ENCODE measurements at places on chromosomes 16 and 17.
A peak's percentile ranks its signal among the peaks of the same experiment; 100 is the strongest.

GRCh38 chr16:27273330-27273669, 4.7 kb upstream of the NSMCE1 start:
- DNase-seq = no peak

DNA sequence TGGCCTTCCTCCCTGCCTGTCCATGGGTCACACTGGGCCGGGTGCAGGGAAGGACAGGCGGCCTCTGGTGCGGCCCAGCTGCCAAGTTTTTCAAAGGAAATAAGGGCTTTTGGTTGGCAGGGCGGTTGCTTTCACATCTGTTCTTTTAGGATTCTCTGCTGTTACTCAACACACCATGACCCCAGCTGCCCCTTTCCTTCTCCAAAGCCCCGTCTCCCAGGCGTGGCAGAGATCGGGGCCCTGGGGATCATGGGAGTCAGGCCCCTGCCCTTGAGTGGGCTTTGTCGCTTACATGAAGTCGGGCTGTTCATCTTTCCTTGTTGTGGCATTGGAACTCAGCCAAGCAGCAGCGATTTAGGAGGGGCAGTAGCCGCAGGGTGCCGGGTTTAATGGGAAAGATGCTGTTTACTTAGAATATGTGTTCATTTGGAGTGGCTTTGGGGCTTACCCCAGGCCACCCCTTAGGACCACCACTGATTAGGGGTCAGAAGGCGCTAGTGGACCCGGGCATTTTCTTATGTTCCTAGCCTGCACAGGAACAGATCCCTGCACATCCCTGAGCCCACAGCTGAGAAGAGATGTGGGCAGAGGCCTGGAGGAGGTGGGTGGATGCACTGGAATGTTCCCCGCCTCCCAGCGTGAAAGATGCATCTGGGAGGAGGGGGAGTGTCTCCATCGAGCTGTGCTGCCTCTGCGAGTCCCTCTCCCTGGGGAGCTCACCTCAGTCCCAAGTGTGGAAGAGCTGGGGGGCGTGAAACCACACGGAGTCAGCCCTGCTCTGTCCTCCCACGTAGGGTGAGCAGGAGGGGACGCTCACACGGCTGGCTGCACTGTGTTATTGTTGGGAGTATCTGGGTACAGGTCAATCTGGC, 6.8 kb upstream of the ADCY7 start:
- no peak for DNase-seq

DNA sequence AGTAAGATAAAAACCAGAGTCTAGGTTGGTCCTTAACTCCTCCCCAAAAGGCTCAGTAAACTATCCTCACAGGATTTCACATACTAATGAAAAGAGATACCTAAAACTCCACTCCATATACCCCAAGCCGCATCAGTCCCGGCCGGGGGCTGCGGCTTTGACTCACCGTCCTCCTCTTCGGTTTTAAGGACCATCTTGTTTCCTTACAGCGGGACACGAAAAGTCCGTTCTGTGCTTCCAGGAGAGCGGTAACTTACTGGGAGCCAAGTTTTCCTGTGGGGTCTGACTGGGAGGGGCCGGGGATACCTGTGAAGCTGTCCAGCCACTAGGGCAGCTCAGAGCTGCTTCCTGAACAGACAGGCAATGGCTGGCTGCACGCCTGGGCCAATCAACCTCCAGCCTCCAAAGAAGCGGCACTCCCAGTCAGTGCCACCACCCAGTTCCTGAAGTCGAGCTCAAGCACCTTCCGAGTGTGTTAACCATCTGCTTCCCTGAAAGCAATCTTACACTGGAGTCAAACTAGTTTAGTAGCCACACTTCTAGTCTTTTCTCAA, 45.5 kb downstream of the CYTH1 start:
- DNase-seq = peak; percentile 70

DNA sequence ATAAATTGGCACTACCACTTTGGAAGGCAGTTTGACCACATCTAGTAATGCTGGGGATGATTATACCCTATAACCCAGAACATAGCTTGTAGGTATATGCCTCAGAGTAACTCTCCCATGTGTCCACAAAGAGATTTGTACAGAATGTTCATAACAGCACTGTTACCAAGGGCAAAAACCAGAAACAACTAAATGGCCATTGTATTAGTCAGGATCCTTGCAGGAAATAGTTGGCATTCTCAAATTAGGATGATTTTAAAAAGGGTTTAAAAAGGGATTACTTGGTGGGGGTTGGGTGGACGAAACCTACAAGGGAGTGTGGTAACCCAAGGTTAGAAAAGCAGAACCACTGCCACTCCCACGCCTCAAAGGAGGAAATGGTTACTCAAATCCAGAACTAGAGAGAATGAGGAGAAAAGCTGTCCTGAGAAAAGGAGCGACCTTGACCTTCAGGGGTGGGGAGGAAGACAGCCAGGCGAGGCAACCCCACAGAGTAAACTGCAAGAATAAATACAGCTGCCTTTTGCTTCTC, 2.1 kb downstream of the CPPED1 start:
- no peak for DNase-seq

- DNase-seq = peak; percentile 38
Observed at GRCh38 chr16:28537076-28537475, 1.7 kb downstream of the NUPR1 start.

- DNase-seq = no peak
Observed at GRCh38 chr17:74579900-74580299, 12.2 kb downstream of the CD300LD start.

DNA sequence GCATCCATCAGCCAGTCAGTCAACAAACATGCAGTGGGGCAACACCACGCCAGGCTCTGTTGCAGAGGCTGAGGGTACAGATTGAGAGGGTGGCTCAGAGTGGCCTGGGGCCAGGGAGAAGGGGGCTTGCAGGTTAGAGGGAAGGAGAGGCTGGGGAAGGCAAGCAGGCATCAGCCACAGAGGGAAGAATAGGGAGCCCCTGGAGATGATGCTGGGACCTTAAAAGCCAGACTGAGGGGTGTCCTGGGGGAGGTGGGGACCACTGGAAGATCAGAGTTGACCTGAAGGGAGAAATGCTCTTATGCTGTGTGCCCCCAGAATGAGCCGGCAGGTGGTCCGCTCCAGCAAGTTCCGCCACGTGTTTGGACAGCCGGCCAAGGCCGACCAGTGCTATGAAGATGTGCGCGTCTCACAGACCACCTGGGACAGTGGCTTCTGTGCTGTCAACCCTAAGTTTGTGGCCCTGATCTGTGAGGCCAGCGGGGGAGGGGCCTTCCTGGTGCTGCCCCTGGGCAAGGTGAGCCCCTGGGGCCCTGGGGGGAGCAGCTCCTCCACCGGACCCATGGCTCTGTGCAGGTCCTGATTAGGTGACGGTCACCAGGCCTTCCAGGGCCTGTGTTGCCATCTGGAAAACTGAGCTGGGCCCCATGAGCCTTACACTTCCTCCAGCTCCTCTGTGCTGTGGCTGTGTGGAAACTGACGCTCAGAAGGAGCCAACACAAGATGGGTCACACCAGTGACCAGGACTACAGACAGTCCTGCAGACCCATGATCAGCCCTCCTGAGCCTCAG, 1.7 kb downstream of the CORO1A start:
- DNase-seq = no peak
